ENCODE measurements at places on chromosomes 13 and 19.
A peak's percentile ranks its signal among the peaks of the same experiment; 100 is the strongest.

DNA sequence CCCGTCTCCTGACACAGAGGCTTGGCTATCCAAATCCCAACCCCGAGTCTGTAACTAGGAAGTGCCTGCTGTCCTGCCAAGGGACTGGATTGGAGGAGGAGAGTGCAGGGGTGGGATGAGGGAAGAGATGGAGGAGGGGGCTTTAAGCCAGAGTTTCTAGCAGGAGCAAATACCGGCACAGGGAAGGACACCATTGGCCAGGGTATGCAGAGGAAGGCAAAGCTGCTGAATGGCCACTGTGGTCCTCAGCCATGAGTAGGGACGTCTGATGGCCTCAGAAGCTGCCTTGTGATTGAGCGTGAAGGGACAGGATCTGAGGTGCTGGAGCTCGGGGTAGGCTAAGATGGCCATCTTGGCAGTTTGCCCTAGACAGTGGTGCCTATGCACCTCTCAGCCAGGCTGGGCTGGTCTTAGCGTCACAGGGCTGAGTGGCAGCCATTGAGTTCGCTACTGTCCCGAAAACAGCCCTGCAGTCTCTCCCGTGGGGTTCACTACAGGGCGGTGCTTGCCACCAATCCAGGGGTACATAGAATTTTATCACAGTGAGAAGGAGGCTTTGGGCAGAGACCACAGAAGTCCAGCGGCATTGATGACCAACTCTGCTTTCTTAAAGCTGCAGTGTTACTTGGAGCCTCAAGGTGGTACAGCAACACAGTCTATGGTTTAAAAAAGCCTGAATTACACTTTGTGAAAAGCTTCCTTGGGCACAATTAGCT, 61.8 kb downstream of the AKAP11 start:
- no peak for DNase-seq

GRCh38 chr19:3570606-3571011, 2.1 kb upstream of the HMG20B start:
- no peak for DNase-seq

- no peak for DNase-seq
Measured at GRCh38 chr19:28963486-28964250, 249.3 kb downstream of the UQCRFS1 start.

DNA sequence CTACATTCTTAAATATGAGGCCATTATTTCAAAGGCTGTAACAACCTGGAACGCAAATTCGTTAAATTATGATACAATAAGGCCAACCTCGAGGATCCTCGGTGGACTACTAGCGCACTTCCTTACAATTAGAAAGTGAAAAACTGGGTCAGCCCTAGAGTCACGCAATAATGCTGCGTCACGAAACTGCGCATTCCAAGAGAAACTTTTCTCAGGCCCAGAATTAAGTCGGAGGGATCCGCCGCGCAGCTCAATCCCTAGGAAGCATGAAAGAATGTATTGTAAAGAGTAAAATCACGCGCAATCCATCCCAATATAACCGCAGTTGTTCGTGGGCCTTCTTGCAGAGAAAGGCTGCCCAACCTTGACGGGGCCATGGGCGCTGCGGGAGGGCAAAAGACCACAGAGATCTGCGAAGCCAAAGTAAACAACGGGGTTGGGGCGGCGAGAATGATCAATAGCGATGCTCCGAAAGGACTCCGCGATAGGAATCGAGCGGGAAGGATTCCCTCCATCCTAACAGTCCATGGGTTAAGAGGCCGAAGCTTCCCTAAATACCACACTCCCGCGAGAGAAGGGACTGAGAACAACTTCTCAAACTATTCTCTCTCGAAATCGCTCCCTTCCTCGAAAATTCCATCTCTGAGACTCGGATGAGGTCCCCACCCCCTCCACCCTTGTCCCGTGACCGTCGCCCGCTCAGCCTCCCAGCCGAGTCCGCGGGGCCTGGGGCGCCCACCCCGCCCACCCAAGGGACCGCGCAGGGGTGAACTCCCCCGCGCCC, 564 bp downstream of the SPART start:
- DNase-seq, result peak; percentile 87

DNA sequence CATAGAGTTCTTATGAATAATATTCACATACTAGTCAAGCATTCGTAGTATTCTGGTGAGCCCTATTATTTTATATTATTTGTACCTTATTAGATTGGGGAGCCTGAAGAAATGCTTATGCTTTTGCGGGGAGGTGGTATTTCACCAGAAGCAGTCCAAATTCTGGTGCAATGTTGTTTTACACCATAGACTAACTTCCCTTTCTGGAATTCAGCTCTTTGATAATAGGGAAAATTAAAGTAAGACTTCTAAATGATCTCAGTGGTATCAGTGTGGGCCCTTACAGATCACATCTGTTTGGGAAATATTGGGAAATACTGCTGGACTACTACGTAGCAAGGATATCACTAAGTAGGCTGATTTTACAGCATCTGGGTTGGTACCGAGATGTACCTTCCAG, 34.2 kb downstream of the KCTD12 start:
- DNase-seq, result no peak

DNA sequence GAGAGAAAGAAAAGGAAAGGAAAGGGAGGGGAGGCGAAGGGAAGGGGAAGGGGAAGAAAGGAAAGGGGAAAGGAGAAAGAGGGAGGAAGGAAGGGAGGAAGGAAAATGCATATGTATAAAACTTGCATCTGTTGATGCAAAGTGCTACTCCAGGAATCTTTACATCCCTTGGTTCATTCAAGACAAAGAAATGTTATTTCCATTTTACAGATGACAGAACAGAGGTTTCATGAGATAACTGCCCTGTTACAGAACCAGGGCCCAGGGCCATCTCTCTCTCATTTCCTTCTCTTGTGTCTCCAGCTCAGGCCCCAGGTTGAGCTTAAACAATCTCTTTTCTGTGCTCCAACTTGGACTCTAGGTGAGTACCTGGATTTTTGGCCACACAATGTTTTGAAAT, 1.8 kb upstream of the SLC25A30 start:
- DNase-seq, result no peak

- DNase-seq, result no peak
Measured at GRCh38 chr13:51444922-51445321, 7.9 kb downstream of the INTS6 start.

GRCh38 chr19:29092712-29093552, 120.0 kb downstream of the UQCRFS1 start:
- DNase-seq, result no peak

GRCh38 chr13:76813000-76813691, 73.1 kb downstream of the KCTD12 start:
- DNase-seq, result peak; percentile 80

DNA sequence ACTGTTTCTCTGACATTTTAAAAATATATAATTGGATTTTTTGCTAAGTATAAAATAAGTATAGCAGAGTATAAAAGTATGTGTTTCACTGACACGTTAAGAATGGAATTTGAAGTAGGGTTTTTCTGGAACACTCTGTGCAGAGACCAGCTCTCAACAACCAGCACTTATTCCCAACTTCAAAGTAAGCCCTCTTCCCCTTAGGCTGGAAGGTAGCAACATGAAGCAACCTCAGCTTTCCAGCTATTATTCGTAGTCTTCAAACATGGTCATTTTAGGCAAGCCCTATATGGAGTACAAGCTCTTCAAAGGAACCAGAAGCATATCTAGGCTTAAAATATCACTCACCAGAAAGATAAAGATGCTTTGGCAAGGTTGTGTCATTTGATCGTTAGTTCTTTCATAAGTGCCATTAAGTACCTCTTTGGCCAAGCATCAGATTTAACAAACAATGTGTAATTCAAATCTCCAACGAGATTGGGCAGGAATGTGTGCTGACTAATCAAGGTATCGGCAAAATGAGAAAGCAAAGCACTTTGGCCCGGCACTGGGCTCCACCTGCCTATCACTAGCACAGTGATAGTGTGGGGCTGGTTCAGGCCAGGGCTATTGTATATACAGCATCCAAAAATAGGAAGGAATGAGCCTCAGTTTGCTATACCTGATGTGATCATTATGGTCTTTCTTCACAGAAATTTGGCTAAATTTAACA, 95.9 kb upstream of the FREM2 start:
- DNase-seq, result no peak

DNA sequence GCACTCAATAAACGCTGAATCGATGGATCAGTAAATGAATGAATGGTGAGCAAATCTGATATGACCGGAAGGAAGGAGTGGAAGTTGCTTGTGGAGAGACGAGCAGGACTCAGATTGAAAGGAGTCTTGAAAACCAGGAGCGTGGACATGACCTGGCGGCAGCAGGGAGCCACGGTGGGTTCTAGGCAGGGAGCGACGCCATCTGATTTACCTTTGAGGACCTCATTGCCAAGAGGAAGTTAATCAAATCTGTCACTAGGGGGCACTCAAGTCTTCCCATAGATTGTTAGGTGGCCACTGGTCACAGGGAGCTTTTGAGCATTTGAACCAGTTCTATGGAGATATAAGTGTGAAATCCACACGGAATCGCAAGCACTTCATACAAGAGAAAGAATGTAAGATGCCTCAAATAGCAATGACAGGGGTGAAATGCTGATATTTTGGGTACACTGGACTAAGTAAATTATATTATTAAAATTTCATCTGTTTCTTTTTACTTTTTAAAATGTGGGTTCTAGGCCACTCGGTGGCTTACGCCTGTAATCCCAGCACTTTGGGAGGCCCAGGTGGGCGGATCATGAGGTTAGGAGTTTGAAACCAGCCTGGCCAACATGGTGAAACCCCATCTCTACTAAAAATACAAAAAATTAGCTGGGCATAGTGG, 9.2 kb upstream of the FBN3 start:
- DNase-seq, result no peak

DNA sequence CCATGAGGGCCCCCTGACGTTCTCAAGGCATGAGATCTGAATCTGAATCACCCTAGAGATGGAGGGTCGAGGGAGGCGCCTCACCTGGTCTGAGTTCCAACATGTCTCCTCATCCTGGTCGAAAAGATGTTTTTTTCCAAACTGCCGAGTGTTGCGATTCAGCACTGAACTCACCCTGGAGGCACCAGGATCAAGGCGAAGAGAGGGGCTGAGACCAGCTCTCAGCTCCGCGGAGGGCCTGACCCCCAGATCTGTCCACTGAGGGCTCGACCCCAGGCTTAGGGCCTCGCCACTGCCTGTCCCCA, 555 bp downstream of the NR2C2AP start:
- DNase-seq, result no peak

DNA sequence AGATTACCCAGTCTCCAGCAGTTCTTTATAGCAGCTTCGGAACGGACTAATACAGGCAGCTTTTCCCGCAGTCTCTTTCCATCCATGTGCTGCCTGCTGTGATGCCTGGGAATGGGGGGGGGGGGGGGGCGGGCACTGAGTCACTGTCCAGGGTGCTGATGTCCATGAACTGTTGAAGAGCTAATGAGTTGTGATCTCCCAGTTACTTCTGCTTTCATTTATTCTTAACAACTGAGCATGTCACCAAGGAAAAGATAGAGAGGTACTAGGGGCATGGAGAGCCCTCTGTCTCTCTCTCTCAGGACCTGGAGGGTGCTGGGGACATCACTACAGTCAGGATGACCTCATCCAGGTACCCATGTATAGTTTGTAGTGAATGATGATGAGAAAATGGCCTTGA, 20.3 kb upstream of the CEACAM1 start:
- no peak for DNase-seq

GRCh38 chr13:37918751-37919150, 49.2 kb upstream of the TRPC4 start:
- DNase-seq, result no peak

DNA sequence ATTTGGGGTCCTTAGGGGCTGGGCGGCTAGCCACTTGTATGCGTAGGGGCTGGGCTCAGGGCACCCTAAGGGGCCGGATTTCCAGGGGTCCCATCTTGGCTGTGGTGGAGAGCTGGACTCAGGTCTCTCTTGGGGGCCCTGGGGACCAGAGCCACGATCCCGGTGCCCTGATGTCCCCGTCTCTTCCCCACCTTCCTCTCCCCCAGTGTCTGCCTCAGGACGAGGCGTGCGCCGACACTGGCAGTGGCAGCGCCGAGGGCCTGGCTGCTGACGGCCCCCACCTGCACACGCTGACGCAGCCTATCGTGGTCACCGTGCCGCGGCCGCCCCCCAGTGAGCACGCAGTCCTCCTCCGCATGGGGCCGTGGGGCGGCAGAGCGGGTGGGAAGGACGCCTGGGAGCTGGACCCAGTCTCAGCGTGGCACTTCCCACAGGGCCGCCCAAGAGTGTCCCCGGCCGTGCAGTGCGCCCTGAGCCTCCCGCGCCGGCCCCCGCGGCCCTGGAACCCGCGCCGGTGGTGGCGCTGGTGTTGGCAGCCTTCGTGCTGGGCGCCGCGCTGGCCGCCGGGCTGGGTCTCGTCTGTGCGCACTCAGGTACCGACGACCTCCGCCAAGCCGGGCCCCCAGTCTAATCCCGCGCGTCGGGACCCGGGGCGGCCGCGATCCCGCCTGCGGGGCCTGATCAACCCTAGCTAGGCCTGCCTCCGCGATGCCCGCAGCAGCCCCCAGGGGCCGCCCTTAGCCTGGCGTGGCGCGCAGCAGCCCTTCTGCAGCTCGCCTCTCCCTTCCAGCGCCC, 2.7 kb upstream of the SNAPC2 start:
- DNase-seq, result peak; percentile 63

DNA sequence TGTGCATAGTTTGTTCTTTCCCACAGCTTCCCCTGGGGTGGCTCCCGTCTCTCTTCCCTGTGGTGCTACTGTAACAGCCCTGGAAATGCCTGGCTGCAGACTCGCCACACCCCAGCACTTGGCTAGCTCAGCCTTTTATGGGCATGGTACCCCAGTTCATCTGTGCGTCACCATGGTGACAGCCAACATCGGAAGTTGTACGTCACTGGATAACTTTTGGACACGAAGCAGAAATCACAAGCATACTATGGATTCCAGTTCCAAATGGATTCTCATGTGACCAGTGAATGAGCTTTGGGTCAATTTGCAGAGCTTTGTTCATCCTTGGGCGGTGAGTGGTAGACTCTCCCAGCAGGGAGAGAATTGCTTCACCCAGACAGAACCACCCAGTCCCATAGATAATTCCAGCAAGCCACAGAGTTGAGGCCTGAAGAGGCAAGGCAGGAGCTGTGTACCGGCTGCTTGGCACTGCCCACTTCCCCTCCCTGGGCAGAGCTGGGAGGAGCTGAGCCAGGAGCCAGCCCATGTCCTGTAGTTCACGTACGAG, 54.4 kb downstream of the COL4A2 start:
- DNase-seq, result no peak

DNA sequence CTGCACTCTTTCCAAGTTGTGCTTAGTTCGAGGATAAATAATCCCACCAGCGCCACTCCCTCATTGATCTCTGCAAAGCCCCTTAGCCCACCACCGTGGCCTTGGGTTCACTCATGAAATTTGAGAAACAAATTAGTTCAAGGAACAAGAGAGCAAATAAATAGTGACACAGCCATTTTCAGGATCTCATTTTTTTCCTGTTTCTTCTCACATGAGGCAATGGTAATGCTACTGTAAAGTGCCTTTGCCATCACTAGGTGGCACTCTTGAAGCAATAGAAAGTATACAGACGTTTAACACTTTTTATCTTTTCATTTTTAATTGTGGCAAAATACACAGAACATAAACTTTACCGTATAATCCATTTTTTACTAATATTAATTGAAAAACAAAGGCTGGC, 76.8 kb upstream of the ZNF835 start:
- no peak for DNase-seq

GRCh38 chr19:18388100-18388959, 2.4 kb downstream of the GDF15 start:
- DNase-seq, result peak; percentile 89
